Epithelial cell of proximal tubule (primary cell): ENCODE measurements at places on chromosomes 16 and 17.

- no peak for DNase-seq
These were observed 95.1 kb upstream of the CNTNAP4 start for GRCh38 chr16:76182041-76182635.

DNA sequence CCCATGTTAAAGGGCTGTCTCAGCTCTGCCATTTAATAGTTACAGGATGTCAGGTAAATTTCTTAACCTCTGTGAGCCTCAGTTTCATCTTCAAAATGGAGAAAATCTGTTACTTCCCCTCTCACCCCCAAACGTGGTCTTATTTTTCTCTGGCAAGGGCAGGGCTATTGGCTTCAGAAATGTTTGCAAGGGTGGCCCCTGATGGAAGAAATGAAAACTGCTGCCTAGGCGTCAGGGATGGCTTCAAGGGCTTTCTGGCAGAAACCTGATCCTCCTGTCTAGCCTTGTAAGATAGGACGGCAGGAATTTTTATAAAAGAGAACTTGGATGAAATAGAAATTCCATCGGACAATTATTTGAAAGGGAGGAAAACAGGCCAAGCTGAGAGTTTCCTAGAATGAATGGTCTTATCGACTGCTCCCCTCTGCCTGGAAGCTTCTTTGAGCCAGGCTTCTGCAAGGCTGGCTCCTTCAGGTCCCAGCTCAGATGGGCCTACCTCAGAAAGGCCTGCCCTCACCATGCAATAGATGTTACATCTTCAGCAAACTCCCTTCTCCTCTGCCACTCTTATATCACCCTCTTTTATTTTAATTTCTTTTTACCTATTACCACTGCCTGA, 43.0 kb upstream of the TANGO6 start:
- DNase-seq, result no peak

DNA sequence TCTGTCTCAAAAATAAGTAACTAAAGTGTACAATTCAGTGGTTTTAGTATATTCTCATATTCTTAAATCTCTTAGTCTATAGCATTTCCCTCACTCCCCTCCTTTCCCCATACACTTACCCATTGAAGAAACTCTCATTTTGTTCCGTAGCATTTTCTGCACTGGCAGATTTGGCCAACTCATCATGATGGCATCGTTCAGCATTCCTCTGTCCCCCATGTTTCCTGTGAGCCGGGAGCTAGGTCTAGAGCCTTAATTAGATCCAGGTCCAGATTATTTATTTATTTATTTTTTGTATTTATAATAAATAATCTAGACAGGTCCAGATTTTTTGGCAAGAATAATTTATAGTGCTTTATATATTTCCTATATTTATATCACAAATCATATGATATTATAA, 31.0 kb downstream of the HEATR3 start:
- DNase-seq, result no peak

DNA sequence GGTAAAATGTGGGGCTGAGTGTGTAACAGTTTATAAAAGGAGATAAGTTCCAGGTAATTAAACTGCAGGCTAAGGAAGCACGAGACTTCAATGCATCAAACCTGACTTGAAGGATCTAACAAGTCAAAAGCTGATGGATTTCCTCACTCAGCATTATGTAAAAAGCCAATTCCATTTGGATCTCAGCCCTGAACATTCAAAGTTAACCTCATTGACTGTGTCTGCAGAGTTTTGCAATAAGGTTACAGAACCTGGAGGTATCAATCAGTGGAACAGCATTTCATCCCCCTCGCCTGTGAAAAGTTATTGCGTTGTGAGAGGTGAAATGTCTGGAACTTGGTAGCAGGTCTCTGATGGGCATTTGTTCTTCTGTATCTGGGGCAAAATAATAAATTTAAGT, 317.8 kb downstream of the GRIN2A start:
- no peak for DNase-seq

GRCh38 chr17:76872221-76872873, 4.1 kb downstream of the MGAT5B start:
- no peak for DNase-seq

- no peak for DNase-seq
These were observed 31.8 kb downstream of the TPSG1 start for GRCh38 chr16:1193143-1193824.

DNA sequence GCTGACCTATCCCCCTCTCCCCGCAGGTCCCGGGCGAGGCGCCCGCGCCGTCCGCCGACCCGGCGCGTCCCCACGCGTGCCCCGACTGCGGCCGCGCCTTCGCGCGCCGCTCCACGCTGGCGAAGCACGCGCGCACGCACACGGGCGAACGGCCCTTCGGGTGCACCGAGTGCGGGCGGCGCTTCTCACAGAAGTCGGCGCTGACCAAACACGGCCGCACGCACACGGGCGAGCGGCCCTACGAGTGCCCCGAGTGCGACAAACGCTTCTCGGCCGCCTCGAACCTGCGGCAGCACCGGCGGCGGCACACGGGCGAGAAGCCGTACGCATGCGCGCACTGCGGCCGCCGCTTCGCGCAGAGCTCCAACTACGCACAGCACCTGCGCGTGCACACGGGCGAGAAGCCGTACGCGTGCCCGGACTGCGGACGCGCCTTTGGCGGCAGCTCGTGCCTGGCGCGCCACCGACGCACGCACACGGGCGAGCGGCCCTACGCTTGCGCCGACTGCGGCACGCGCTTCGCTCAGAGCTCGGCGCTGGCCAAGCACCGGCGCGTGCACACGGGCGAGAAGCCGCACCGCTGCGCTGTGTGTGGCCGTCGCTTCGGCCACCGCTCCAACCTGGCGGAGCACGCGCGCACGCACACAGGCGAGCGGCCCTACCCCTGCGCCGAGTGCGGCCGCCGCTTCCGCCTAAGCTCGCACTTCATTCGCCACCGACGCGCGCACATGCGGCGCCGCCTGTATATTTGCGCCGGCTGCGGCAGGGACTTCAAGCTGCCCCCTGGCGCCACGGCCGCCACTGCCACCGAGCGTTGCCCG, 10.3 kb downstream of the ZNF771 start:
- DNase-seq, result no peak
